ENCODE measurements at places on chromosomes 7 and 10.

- DNase-seq = peak; percentile 76
These were observed at the start of gene NPM3 for GRCh38 chr10:101782811-101783735. NPM3 (minus strand) TSS chr10:101783446; CDS start chr10:101783390, 56 bp downstream.

DNA sequence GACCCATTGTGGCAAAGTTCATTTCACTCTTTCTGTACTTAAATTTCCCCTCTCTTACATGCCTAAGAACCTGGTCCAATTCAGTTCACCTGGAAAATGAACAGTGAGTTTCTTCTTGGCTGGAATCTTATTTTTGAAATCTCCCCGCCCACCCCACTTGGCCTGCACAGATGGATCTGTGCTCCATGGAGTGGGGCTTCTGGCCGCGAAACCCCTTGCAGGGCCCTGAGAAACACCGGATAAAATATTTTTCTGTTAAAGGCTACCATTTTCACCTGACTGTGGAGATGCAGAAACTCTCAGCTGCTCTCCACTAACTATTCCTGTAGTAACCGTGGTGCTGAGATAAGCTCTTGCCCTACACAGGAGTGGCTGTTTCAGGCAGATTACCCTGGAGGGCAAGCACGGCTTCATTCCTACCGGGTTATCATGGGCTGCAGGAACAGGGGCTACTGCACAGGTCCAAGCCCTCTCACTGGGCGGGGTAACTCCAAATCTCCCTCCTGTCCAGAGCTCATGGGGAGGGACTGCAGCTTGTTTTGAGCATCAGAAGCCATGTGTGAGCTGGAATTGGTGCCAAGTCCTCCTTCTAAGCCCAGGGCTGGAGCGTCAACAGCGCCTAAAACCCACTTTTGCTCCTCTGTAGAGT is 118.9 kb downstream of the PRPF18 start:
- DNase-seq = no peak

- no peak for DNase-seq
These were observed 11.1 kb downstream of the ERVW-1 start for GRCh38 chr7:92466682-92467081.

DNA sequence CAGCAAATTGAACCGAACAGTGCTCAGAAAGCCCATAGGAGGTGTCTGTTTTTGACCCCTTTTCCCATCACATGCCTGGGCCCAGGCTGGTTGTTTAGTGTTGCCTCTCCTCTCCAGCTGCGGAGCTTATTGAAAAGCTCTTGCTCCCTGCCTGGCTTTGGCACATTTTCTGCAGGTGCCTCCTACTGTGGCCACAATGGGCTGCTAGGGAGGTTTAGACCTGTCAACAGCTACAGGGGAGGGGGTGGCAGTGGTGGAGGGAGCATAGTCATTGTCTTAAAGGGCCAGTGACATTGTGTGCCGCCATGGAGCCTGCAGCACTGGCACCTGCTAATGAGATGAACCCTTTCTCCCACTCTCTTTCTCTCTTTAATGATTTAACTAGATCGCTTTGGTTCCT is 13.2 kb upstream of the ENO4 start:
- no peak for DNase-seq

DNA sequence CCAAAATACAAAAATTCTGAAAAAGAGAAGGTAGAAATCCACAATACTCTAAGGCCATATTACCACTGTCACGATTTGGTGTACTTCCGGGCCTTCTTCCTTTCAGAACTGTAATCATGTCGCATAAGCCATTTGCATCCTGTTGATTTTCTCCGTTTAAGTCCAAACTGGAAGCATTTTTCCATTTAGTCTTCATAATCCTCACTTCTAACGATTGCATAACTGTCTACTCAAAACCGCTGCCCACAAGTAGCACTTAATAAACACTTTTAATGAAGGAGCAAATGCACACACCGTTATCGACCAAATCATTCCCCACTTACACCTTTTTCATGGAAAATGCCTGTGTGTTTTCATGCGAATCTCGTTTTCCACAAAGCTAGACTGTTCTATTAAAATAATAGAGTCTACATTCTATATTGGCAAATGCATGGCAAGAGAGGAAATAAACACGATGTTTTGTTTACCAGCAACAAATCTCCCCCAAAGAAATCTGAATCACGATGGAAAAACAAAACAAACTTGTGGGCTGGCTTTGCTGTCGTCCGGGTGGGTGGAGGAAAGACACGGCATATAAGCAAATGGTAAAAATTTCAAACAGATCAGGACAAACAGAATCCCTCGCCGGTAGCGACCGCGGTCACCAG is 1.0 kb downstream of the ATE1 start:
- no peak for DNase-seq

DNA sequence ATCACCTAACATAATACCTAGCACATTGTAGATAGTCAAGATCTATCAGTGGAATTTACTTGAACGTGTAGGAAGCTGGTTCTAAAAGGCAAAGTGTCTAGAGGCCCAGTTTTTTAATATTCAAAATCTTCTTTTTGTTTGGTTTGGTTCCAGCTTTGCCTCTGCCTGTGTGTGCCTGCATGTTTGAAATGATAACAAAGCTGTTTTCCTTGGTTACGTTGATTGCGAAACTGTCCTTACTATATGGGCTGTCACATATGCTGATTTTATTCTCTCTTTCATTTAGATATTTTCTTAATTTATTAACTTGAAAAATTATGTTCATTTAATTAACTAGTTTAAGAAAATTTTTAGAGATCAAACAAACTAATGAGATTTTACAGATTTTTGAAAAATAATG is 237.3 kb downstream of the SEMA3A start:
- DNase-seq = no peak

DNA sequence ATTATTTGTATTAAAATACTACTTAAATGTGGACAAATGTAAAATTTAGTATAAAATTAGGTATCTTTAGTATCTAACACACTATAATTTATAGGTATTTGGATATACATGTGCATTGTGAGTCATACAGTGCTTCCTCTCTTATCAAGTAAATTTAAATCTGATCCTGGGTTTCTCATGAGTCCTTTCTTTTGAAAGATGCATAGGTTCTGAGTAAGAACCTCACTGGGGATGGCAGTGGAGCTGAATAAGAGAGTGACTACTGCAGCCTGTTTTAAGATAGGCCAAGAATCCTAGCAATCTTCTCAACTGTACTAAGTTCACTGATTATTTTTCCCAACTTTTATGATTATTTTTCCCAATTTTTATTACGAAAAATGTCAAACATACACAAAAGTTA is 16.2 kb downstream of the CEP55 start:
- no peak for DNase-seq

GRCh38 chr7:47576866-47577306 is 5.0 kb downstream of the TNS3 start:
- no peak for DNase-seq

GRCh38 chr7:142130267-142130666 is 18.7 kb downstream of the MGAM2 start:
- DNase-seq = no peak

GRCh38 chr10:46232084-46232483 is 54.7 kb upstream of the ANTXRL start:
- DNase-seq = no peak

DNA sequence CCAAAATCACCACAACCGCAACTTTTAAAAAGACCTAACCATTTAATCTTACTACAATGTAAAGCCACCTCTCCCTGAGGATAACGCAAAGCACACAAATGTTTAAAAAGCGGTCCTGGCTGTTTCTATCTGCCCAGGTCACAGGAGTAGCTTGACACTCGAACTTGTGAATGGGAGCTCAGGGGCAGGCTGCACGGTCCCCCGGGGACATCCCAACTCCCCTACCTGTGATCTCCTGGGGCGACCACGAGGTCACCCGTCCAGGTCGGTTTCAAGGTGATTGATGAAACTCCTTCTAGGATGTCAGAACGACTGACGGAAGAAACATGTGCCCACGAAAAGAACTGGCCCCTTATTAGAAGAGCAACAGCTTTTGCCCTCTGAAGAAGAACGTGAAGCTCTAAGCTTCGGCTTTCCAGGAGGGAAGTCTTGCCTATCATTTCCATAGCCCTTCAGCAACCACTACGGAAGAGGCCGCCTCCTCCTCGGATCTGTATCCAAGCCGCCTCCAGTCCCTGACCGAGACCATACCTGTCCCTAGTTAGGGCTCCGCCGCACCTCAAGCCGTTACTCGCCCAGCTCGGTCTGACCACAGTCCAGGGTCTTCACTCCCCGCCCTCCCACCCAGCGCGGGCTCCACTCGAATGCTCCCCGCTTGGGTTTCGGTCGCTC is 459 bp downstream of the CYCS start:
- DNase-seq = no peak

DNA sequence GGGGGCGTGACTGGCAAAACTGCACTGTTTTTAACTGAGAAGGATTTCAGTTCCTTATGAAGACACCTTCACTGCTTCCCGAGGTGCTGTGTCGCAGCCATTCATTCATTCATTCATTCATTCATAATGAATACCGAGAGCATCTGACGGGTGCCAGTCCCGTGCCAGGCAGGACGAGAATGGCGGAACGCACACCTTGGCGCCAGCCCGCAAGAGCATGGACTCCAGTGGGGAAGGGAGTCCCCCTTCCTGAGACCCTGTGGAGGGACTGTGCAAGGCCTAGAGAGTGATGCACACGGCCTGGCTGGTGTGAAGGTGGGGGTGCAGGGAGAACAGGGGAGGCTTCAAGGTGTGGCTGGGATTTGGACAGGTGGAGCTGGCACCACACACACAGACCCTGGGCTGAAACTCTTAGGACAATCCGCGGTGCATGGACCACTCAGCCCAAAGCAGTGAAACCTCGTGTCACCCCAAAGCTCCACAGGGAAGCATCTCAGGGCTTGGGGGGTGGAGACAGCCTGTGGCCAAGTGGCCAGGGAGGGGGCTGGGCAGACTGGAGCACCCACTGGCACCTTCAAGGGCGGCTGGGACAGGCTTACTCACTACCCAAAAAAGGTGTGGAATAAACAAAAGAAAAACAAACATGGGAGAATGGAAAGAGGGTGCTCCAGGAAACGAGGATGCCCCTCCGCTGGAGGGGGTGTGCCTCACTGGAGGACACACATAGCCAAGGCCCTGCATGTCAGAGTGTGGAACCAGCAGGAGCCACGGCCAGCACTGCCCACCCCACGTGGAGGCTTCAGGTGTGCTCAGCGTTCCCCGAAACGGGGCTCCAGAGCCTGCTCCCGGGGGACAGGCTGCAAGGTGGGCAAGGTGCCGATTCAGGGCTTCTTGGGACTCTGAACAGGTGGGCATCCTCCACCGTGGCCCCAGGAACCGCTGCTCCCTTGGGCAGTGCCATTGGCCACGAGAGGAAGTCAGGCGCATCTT is 37.7 kb downstream of the EBF3 start:
- no peak for DNase-seq

GRCh38 chr7:7490003-7490402 is 45.7 kb downstream of the COL28A1 start:
- DNase-seq = no peak

DNA sequence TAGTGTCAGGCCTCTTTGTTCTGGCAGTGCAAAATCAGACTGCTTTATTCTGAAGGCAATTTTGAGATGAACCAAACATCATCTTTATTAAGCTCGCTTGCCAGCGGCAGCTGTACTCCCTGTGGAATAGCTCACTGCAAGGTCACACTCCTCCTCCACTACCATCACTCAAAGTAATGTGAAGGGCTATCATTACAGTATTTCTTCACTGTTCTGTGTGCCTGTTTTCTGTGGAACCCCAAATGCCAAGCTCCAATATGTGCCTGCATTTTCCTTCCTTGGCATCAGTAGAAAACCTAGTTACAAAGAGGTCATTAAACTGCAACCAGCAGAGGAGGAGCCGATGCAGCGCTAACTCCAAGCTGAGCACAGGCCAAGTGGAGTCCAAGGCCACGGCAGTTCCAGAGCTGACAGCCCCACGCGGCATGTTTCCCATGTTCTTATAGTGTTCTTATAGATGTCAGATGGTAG is 21.4 kb downstream of the BCCIP start:
- DNase-seq = no peak

GRCh38 chr7:130493275-130493873 is 1.5 kb downstream of the MEST start:
- no peak for DNase-seq

DNA sequence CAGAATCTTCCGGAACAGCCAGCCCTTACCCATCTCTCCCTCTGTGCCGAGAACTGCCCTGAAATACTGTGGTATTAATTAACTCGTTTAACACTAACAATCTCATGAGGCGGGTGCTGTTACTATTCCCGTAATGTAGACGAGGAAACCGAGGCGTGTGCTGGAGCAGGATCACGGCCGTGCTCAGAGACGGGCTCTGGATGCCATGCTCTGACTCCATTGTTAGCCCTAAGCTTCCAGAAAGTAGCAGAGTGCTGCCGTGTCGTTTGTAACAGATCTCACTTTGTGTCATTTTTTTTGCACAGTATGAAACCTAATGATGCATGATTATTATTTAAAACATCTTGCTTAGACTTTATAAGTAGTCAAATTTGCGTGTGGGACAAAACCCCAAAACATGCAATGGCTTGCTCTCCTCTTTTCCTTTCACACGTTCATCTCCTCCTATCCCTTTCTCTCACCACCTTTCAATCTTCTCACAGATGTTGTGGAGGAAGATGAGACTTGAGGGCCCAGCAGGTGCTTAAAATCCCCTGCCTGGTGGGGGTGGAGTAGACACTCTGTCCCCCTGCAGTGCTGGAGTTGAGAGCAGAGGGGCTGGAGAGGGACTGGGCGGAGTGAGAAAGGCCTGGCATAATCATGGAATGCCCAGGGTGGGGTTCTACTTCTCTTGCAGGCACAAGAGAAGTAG is 482 bp upstream of the ACTR3C start:
- no peak for DNase-seq

- no peak for DNase-seq
These were observed 9.6 kb downstream of the KAZALD1 start for GRCh38 chr10:101071267-101071884.

- no peak for DNase-seq
These were observed 74.4 kb downstream of the INPP5A start for GRCh38 chr10:132611986-132612385.

DNA sequence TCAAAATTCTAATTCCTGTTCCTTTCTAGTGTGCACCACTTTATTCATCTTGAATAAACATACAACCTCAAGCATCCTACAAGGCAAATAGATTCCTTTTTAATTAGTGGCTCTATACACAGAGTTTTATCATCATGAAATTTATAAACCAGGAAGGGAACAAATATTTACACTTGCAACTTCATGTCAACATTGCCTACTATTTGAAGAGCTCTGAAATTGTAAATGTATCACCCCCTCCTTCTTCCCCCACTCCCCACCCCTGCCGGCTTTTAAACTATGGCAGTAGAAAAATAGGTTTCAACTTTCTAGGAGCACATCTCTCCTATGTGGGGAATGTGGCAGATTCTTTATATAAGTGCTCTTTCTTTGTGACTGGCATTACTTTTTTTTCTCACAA is 49.6 kb downstream of the KAT6B start:
- DNase-seq = no peak

- DNase-seq = no peak
These were observed 10.6 kb upstream of the GRB10 start for GRCh38 chr7:50793120-50793946.

GRCh38 chr7:26614503-26614902 is 249.9 kb downstream of the SKAP2 start:
- DNase-seq = no peak

- DNase-seq = no peak
These were observed 180.6 kb upstream of the NPVF start for GRCh38 chr7:25408876-25409275.

Measured in stimulated activated CD4-positive, alpha-beta T cell treated with anti-CD3 and anti-CD28 coated beads, Interleukin-12 subunit alpha, Interleukin-12 subunit beta, amount 100 ng/mL, for 48 hours (primary cell).